Right forelimb (tissue), 1 donor: ENCODE measurements at places on chromosomes 4 and X.

DNA sequence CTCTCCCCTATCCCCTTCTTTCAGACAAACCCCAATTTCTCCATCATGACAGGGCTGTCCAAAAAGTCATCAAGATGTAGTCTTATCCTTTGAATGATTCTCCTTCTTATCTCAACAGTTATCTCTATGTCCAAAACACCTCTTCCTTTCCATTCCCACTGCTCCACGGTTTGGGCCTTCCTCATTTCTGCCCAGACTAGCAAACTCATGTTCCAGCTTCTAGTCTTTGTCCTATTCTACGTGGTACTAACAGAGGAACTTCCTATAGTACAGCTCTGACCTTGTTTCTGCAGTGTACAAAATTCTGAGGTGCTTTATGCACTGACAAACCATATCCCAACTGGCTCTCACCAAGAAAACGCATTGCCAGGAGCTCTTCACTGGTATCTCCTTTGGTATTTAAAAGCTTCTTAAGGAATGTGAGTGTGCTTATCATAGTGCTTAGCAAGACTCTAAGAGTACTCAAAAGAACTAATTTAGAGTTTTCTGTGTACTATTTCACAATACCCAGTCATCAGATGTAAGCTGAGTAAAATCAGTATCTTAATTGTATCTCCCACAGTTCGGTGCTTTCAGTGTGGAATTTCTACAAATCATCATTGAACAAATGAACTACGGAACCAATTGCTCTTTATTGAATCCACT lies 65.5 kb downstream of the MAML3 start:
- DNase-seq = no peak

GRCh38 chr4:176656108-176656507 lies 136.6 kb downstream of the VEGFC start:
- DNase-seq = no peak

- no peak for DNase-seq
These were observed 963.1 kb downstream of the RPA4 start for GRCh38 chrX:97846718-97847237.

DNA sequence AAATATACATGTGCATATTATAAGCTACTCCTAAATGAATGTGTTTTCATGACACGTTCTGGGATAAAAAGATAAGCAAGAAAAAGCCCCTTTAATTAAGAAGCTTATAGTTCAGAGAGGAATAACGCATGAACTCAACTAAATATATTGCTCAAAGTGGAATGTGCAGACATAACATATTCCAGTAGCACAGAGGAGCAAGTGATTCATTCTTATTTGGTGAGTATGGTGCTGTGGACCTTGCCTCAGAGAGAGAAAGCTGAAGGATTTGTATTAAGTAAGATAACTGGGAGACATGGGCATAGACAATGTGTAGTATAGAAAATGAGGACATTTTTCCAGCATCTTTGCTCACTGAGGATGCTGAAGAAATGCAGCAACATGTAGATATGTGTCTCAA lies 76.8 kb downstream of the CFAP299 start:
- DNase-seq = no peak

DNA sequence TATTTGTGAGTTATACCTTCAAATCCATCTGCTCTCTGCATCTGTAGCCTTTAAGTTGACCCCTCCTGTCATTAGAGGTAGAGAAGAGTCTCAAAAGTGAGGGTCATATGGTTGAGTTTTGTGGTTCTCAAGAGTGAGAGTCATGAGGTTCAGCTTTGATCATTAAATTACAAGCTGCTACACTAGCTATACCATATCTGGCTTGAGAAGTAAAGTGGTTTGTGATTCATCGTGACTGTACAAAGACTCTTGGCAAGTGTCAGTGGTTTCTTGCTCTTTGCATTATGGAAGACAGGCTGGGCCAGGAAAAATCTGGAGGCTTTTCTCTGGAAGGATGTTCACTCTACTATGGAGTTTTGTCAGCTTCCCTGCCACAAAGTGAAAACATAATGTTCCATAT lies 170.6 kb downstream of the ZC4H2 start:
- no peak for DNase-seq

GRCh38 chrX:150316564-150316963 lies 46.6 kb upstream of the MAMLD1 start:
- no peak for DNase-seq

- no peak for DNase-seq
These were observed 1.2 kb upstream of the IDS start for GRCh38 chrX:149506349-149506748.

- no peak for DNase-seq
These were observed 53.4 kb downstream of the CASP6 start for GRCh38 chr4:109649872-109650271.

DNA sequence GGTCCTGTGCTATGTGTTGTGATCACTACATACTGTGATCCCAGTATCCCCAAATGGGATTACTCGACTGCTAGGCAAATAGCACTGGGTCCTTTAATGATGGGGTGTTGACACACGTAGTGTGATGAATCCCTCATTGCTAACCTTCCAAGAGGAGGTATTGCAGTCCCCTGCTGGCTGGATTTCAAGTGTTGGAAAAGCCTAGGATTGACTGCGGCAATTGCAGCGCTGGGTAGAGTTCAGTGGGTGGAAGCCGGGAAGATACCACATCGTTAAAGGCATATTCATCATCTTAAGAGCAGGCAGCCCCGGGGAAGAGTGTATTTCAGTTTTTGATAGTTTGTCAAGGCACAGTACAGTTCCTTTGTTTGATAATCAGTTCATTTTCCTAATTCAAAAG lies 159.9 kb downstream of the TRIML1 start:
- DNase-seq = no peak

DNA sequence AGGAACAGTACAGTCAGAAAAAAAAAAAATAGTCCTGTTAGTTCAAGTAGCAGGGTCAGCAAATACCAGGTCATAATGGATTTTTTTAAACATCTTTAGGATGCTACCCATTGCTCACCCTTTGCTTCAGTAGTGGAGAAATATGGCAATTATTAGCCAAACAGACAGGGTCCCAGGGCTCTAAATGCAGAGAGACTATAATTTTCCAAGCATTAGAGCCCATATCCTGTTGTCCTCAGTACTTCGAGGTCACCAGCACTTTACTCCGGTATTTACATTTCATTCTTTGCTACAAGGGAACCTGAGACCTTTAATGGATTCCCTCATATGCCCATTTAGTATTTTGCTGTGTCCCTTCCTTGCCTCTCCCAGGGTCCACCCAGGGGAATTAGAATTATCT lies 1562.9 kb upstream of the TENM3 start:
- DNase-seq = no peak

- no peak for DNase-seq
These were observed 1.8 kb downstream of the FRMPD4 start for GRCh38 chrX:12139934-12140611.

- no peak for DNase-seq
These were observed 15.6 kb downstream of the NELFA start for GRCh38 chr4:1993169-1993516.

GRCh38 chr4:41670982-41671381 lies 77.5 kb downstream of the PHOX2B start:
- DNase-seq = no peak

GRCh38 chr4:189660722-189661360 lies 279.8 kb upstream of the FRG1 start:
- DNase-seq = no peak

GRCh38 chr4:26826721-26827120 lies 33.9 kb upstream of the STIM2 start:
- no peak for DNase-seq

DNA sequence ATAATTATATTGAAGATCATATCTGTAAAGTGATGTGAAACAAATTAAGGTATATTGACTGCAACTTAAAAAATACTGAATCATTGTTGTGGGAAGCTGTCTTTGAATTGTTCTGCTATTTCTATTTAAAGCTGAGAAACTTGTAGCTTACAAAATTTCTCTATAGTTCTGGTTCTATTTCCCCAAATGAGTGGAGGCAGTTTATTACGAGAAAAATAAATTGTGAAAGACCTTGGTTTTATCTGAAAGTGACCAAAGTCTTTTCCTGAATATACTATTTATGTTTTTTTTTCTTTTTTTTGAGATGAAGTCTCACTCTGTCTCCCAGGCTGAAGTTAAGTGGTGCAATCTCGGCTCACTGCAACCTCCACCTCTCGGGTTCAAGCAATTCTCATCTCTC lies 165.4 kb downstream of the SH3BGRL start:
- no peak for DNase-seq

GRCh38 chrX:1336948-1337779 lies 579 bp downstream of the IL3RA start:
- DNase-seq = no peak

- no peak for DNase-seq
These were observed 34.3 kb downstream of the ENPEP start for GRCh38 chr4:110510277-110510676.

DNA sequence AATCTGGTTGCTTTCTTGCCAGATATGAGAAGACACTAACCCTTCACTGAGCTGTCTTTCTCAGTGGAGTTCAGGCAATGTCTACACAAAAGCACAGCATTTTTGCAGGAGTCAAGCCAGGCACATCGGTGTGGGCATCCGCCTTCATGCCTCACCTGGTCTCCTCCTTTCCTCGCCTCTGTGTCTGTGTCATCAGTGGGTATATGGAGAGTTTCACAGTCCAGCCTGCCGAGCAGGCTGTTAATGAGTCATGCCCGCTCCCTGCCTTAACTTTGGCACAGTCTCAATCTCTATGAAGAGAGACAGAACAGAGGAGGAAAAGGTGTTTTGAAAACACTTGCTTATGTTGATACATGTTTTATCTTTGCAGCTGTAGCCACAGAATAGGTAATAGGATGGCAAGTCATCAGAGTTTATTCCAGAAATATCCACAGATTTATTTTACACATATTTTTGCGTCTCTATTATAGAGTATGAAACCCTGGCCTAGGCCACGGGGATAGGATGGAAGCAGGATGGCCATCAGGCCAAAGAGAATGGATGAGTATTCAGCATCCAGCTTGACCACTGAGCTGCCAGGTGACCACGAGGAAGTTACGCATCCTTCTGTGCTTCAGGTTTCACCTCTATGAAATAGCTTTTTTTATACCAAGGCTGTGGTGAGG lies 32.8 kb upstream of the MAML3 start:
- DNase-seq = no peak

DNA sequence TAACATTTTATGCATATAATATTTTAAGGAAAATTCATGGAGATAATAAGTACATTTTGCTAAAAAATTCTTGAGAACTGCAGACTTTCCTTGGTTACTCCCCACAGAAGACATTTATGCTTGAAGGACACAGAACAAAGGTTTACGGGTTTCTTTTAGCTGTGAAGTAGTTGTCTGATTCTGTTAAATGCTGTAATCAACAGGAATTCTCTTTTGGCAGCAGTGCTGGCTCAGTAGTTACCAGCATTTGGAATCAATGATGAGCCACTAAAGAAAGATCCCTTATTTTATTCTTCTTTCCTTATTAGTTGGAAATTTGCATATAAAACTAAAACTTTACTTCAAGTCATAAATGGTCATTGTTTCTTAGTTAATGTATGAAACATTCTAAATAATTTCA lies 199.3 kb upstream of the FAT4 start:
- no peak for DNase-seq

DNA sequence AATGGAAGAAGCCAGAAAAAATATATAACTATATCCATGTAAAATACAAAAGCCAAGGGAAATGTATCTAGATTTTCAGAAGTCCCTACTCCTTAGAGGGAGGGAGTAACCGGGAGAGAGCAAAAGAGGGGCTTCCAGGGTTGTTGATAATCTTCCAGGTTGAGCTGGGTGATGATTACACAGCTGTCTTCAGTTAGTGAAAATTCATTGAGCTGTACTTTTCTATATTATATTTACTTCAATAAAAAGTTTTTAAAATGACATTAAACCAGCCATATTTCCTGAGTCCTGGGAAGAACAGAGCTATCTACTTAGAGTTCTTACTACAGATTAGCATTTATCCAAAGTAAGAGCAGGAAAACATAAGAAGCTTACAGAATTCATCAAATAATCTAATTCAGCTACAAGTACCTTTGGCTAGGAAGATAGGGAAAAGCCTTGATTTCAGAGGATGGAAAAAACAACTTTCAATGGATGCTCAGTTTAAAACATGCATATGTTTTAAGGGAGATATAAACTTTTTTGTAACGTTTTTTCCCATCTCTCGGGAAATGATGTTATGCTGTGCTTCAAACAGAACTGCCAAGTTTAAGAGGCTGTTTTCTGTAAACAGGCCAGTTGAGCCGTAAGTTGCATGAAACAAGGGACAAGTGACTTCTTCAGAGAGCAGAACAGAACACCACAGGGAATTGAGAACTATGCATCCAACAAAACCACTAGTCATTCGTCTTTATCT lies 204.6 kb downstream of the SCFD2 start:
- DNase-seq = no peak

GRCh38 chr4:101960431-101960830 lies 169.9 kb downstream of the BANK1 start:
- DNase-seq = no peak

DNA sequence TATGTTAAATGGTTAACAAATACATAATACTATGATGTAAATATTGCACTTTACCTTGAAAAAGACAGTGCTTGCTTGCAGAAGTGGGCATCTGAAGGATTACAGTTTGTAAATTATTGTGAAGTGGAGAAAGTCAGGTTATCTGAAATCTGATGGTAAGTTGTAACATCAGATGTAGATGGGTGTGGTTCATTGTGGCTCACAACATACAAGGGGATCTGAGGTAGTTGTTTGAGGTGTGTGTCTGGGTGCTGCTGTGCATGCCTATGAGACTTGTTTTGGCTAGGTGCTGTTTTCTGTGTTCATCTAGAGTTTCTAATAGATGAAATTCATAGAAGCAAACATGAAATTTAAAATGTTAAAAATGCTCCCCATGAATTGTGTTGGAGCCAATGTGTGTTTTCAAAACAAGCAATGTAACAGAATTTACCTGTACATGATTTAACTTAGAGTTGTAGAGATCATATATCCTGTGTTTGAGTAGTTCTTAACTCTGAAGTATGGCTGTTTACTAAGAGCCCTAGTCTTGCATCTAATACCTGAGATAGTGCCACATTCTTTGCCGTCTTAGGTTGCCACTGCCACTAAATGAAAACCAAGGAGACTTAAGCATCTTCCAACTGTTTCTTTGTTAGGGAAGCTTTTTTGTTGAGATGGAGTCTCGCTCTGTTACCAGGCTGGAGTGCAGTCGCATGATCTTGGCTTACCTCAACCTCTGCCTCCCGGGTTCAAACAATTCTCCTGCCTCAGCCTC lies 11.9 kb upstream of the NDUFC1 start:
- no peak for DNase-seq

- DNase-seq = peak; percentile 89
These were observed at the start of gene SPIN4 for GRCh38 chrX:63350941-63351616. Gene SPIN4 (minus strand): TSS chrX:63351332. CDS start chrX:63350819, 513 bp downstream.

- DNase-seq = no peak
These were observed 46.0 kb downstream of the FNIP2 start for GRCh38 chr4:158814636-158815330.

DNA sequence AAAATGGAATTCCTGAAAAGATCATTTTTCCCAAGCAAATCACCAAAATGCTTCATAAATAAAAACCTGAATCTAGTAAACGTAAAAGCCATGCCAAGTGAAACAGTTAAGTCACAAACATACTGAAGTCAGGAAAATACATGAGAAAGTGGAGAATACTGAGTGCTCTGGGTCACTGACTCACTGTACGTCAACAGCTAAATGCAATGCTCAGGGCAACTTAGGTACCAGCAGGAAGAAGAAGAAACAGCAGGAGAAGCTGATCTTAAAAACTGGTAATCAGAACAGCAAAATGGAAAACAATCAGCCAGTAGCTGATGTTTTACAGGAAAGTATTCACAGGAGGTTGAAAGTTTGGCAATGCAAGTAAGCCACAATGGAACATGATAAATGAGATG lies 252.6 kb upstream of the ETNPPL start:
- no peak for DNase-seq

GRCh38 chrX:2934715-2935710 lies 5.9 kb upstream of the ARSD start:
- DNase-seq = no peak

GRCh38 chrX:14673764-14674163 lies 144.4 kb downstream of the GLRA2 start:
- no peak for DNase-seq
